ENCODE measurements at places on chromosomes 4 and X. TPM values are rescaled to one million over a fixed set of nuclear protein-coding genes. Genes with fewer than 3 reads are reported as not detected.

GRCh38 chr4:54607067-54607466 lies 50.7 kb upstream of the KIT start:
- no peak for DNase-seq

- DNase-seq, result no peak
These were observed 241.4 kb upstream of the CNKSR2 start for GRCh38 chrX:21132686-21133393.

GRCh38 chr4:55475394-55476243 lies 71.1 kb downstream of the CLOCK start:
- no peak for DNase-seq

UGT2A1 gene
- polyA plus RNA-seq, result not detected

CLDN2 gene
- polyA plus RNA-seq, result not detected

GDPD2 gene
- polyA plus RNA-seq, result not detected

- DNase-seq, result no peak
These were observed 1081.8 kb upstream of the GRID2 start for GRCh38 chr4:91222014-91222413.

GRCh38 chr4:120809518-120809917 lies 113.0 kb downstream of the PRDM5 start:
- DNase-seq, result no peak

Data from heart left ventricle (tissue), 16 donors.